ENCODE measurements at places on chromosomes 6 and 20.

- no peaks in the 10 kb centered on the region for H3K4me1 ChIP-seq
- no peak overlapping the region for H3K27ac ChIP-seq
- H3K4me3 ChIP-seq = no peak overlapping the region
- DNase-seq = no peak
- H3K36me3 ChIP-seq = no peaks in the 10 kb centered on the region
Measured at GRCh38 chr6:143015300-143015706, 45.4 kb upstream of the AIG1 start.

DNA sequence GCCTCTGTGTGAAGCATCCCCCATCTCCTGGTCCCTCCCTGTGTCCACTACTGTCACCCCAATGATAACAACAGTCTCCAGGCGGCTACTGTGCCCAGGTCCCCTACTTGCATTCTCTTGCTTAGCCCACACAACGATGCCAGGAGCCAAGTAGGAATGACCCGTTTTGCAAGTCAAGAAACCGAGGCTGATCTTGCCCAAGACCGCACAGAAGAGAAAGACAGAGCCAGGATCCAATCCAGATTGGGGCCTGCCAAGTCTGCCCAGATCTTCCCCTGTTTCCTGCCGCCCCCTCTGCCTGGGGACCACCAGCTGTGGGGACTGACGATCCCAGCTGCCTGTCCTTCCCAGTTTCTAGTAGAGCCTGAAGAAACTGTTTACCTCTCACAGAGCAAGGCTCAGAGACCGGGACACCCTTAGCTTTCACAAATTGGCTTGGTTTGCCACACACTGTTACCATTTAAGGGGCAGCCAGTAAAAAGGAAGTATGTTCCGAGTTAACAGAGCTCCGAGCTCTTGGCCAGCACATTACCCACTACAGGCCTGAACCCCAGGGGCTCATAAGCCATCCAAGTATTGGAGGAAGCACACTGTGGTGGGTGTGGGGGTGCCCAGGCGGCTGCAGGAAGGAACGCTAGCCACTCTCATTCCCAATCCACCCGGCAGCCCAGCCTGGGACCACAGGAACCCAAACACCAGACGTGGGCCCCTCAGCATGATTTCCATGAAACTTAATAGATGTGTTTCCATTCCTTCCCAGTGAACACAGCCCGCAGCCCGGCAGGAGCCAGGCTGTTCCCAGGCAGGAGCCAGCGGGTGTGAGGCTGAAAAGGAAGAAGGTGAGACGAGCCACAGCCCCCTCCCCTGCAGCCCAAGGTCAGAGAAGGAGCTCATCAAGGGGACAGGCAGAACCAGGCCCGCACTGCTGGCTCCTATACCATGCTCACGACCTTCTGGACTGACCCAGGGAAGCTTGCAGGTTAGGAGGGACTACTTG is 7.9 kb downstream of the KIAA1755 start:
- H3K4me1 ChIP-seq = peaks cover 30% of the 10 kb centered on the region
- H3K27me3 ChIP-seq = no peaks in the 10 kb centered on the region
- DNase-seq = peak; percentile 41
- 0 out of 2 replicates have a peak, but pooled peaks cover 2% of the 10 kb centered on the region for H3K36me3 ChIP-seq

DNA sequence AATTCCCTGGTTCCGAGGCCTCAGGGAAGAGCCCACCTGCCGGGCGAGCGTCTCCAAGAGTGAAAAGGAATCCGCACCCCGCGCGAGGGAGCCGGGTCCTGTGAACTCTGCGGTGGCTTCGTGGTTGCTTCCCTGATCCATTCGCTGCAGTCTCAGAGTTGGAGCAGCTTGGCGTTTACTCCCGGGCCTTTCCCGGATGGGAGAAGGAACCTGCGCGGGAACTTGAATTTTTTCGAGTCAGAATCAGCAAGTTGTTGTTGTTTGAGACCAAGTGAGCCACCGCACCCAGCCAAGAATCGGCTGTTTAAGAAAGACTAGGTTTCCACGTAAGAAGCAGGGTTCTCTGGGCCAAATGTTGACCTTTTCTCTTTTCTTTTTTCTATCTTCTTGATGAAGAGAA is 12.9 kb downstream of the PRSS16 start:
- H3K27me3 ChIP-seq = no peaks in the 10 kb centered on the region
- H3K36me3 ChIP-seq = no peaks in the 10 kb centered on the region
- no peaks in the 10 kb centered on the region for H3K4me1 ChIP-seq
- DNase-seq = no peak
- H3K27ac ChIP-seq = no peak overlapping the region

- H3K4me1 ChIP-seq = peaks cover 11% of the 10 kb centered on the region
- no peaks in the 10 kb centered on the region for H3K36me3 ChIP-seq
- no peak for DNase-seq
- H3K4me3 ChIP-seq = no peak overlapping the region
Measured at GRCh38 chr6:109799129-109799528, 108.0 kb downstream of the FIG4 start.

Data from IMR-90 (cell line).